ENCODE measurements at places on chromosomes 5 and 9.

GRCh38 chr9:121538221-121538620, 38.6 kb upstream of the GGTA1 start:
- peak; percentile 15 for DNase-seq

DNA sequence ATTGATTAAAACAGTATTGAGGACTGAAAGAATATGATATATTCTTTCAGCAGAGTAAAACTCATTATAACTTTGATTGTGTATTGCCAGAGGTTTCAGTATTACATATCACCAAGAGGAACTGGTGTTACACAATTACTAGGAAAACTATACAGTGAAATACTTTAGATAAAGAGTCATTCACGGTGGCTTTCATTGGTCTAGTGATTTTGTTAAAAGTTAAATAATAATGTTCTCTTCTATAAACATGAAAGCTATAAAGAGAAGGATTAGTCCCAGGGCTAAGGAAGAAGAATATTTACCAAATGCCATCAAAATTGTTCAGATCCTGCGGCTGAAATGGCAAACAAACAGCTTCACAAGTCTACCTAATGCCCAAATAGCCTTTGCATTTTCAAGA, 306.2 kb downstream of the SEMA5A start:
- DNase-seq = no peak

GRCh38 chr5:63794979-63795378, 167.3 kb downstream of the HTR1A start:
- no peak for DNase-seq

DNA sequence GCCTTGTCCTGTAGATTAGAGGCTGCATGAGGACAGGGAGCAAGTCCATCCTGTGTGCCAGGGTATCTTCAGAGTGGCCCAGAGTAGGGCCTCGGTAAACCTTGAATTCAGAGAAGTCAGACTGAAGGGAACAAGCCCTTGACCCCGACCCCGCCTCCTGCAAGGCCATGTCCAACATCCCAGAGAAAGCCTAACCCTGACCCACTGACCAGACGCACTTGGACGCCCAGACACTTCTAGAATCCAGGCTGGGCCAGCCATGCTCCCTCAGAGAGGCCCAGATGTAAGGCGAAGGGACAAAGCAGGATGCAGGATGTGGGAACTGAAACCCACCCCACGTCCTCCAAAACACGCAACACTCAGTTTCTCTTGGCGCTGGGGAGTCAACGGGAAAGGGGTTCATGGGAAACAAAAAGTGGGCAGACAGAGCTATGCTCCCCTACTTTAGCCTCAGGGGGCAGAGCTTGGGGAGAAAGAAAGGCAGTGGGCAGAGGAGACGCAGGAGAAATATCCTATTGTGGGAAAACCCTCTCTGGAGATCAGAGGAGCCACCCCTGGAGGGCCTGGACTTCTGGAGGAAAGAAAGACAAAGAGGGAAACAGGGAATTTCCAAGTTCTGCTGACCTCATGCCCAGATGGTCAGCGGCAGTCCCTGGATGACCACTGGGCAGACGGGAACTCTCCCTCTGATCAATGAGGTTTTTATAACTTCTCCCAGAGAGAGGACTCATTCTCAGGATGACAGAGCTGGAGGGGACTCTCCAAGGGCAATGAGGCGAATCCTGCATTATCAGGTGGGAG, 13.0 kb downstream of the TNIP1 start:
- DNase-seq = no peak

GRCh38 chr5:178338750-178339144, 106.1 kb upstream of the PHYKPL start:
- no peak for DNase-seq

- DNase-seq = no peak
Measured at GRCh38 chr9:72734631-72735030, 213.2 kb downstream of the TMC1 start.

DNA sequence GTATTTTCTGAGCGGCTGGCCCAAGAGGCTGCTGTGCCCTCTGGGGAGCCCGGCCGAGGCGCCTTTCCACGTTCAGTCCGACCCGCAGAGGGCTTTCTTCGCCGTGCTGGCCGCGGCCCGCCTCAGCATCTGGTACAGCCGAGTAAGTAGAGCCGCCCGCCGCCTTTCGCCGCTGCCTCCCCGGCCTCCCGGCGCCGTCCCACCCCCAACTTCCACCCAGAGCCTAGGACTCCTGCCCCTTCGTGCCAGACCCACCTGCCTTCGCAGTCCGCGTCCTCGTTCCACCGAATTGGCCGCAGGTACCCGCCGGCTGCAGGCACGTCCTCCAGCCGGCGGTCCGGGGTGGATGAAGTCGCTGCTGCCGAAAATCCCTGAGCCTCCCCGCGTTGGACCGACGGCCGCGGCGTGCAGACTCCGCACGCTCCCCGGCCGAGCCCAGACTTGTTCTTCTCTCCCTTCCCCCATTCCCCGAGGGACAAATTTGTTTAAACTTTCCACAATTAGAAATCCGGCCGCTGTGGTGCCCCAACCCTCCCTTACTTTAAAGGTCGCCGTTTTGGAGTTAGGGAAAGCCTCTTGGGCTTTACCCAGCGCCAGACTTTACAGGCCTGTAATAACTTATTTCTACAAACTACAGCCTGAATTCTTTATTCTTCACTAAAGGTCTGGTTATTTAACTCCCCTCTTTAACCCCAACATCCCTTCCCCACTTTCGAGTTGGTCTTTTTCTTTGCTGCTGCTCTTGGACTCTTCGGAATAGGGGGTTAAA, 589 bp downstream of the RIC1 start:
- peak; percentile 61 for DNase-seq
